ENCODE measurements at places on chromosomes 2 and 18.

GRCh38 chr2:229708335-229708734 is 6.0 kb downstream of the DNER start:
- DNase-seq: no peak

DNA sequence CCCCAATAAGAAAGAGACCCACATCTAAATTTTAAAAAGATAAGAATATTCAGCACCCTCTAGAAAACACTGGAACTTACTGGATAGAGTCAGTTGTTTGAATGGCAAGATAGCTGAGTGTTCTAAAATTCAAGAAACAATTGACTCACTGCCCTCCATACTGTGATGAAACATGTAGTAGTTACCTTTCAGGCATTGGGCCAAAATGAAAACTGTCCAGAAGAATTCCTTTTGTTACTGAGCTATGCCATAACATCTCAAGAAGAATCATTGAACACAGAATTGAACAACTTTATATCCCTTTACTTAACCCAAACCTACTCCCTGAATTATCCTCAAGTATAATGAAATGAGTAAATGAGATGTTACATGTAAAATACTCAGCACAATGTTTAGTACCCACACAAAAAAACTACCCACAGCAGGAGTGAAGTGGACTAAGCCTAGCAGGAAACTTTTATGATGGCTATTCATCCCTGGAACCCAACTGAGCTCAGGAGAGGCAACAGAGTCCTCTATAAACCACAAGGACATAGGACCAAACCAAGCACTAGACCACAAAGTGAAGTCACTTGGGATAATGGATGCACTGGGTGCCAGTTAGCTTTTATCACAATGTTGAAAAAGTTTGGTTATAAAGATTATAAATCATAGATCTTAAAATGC is 32.7 kb downstream of the RBM43 start:
- DNase-seq: no peak

DNA sequence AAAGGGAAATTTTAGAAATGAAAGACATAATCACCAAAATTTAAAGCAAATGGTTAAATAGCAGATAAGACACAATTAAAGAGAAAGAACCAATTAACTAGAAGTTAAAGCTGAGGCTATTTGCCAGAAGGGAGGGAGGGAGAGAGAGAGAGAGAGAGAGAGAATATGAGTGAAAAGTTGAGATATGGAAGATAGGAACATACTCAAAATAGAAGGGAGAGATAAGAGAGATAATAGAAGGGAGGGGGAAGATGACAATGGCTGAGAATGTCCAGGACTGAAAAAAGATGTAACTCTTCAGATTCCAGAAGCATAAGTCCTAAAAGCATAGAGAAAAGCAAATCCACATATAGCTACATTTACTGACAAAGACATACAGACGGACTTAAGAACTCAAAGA is 17.1 kb upstream of the AAK1 start:
- no peak for DNase-seq

DNA sequence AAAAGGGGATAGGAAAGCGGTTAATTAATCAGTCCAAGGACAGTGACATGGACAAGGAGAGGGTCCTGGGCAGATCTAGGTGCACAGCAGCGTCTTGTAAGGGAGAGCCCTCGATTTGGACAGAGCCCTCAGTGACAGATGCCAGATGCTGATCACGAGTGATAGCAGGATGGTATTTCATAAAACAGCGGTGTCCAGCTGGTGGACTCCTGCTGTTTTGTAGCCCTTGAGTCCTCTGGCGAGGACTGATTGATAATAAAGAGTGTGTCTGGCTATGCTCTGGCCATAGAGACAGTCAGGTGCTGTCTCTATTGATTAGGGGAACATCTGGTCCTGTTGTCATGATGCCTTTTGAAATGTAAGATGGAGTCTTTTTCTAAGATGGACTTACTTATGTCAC is 180.7 kb downstream of the NCK2 start:
- no peak for DNase-seq

DNA sequence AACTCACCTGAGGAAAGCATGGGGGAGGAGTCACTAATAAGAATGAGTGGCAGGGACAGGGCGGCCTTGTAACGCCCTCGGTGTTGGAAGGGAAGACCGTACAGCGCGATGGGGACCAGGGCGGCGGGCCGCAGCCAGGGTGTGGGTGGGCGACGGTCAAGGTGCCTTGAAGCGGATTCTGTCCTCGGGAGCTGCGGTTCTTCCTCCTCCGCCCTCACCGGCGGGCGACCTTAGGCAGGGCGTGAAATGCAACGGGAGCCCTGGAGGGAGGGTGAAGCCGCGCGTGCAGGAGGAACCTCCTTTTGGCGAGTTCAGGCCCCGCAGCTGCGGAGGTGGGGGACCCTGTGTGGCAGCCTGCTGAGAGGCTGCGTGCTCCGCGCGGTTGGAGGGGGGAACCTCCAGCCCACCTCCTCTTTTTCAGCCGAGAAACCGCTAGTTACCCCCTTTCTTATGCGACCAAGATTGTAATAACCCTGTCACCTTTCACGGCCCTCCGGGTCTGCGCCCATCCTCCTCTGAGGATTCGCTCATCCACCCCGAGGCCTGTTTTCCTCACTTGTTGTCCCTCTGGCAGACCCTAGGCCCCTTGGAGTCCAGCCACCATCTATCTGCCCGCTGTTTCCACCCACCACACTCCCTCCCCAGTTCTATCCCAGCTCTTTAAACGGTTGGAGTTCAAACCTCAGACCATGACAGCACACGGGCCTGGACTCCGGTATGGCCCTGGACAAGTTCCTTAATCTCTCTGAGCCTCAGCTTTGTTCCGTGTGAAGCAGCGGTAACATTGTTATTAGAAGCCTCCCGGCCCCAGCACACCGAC is 823 bp upstream of the RNU2-63P start:
- peak; percentile 77 for DNase-seq

DNA sequence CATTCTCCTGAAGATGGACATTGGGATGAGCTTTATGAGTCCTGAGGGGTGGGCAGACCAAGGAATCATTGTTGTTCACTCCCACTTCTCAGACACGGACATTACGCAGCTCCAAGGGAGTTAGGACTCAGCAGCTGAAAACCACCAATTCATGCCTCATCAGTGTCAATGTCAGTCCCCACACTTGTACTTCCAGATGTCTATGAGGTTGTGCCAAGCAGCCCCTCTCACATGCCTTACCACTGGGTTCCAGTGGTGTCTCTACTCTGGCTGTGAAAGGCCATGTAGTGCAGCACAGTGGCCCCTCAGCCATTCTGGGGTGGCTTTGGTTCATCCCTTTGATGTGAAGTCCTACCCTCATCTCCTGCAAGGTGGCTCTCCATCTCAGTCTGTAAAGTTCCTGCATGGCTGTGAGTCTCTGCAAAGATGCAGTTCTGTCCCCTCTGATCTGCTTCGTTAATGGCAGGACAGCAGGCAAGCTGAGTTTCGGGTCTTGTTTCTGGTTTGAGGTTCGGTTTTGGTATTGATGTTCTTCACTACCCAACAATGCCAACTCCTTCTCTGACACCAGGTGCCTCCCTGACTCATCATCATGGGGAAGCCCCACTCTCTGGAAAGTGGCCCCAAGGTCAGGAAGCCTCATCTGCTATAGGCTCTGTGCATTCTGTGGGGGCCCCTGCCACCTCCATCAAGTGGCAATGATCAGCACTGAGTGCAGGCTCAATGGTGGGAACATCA is 14.0 kb upstream of the COL6A3 start:
- DNase-seq: no peak

DNA sequence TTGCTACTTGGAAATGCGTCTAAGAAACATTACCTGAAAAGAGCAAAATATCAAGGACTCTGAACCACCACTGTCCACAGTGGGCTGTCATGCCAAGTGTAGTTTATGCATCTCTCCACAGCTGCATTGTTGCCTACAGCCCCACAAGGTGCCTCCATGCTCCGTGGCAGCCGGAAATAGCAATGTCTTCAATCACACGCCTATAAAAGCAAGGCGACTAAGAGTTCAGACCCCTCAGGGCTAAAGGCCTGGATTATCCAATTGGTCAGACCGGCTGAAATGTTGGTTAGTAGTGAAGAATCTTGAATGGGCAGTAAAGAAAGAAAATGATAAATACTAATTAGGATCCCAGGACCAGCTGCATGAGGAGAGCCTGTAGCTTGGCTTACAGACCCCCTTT is 114.0 kb upstream of the SLC35G4 start:
- DNase-seq: no peak

- DNase-seq: no peak
These were observed 23.1 kb upstream of the TXNDC2 start for GRCh38 chr18:9862686-9863085.

- DNase-seq: no peak
These were observed 93.3 kb downstream of the CTAGE1 start for GRCh38 chr18:22324191-22325131.

- no peak for DNase-seq
These were observed 260.5 kb upstream of the THUMPD2 start for GRCh38 chr2:40039549-40039948.

GRCh38 chr2:203797276-203797675 is 70.3 kb upstream of the CTLA4 start:
- DNase-seq: no peak

Measured in G401 (cell line).